ENCODE measurements at places on chromosomes 7 and 10.

GRCh38 chr7:3439333-3440030 lies 138.4 kb downstream of the SDK1 start:
- no peak for DNase-seq

DNA sequence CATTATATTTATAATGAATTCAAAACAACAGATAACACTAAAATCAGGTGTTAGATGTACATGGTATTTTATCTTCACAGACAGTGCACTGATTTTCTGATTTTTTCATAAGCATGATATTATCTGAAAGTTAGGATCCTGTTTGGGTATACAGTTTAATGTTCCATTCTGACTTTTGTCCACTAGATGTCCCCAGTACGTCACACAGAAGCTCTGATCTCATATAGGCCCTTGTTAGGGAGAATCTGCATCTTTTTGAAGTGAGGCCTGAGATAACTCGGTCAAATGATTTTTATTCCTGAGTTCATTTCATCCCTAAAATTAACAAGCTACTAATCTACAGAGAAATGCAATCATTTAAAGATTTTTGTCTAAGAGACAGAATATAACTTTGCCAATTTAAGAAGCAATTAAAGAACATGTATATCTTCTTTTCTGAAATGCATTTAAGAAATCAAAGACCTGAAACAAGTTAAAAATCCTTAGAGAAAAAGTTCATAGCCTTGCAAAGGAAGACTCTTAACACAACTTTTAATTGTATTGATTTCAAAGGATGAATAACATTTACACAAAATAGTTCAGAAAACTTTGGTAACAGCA lies 72.0 kb upstream of the TES start:
- DNase-seq, result peak; percentile 83

GRCh38 chr7:148720472-148720871 lies 21.8 kb downstream of the CUL1 start:
- DNase-seq, result no peak

DNA sequence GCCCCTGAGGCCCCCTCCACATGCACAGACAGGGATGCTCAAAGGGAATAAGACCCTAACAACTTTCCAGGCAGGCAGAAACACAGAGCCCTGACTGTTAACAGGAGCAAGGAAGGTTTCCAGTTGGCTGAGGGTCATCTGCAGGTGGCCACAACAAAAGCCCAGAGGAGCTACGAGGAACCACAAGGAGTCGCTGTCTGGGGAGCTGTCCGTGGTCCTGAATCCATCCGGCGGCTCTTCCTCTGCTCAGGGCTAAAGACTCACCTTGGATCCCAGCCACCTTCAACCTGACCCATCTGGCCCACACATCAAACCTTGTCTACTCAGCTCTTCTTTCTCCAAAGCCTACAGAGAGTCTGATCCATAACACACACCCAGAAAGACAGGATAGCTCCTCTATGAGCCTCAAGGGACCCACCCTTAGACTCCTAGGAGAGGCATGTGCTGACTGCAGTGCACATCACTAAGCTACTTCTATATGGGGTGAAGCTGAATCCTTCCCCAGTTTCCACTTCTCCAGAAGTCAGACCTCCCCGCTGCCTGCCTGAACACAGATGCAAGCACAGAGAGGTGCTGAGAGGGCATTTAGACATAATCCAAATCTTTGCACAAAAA lies 104.0 kb downstream of the SLIT1 start:
- DNase-seq, result peak; percentile 81

GRCh38 chr10:124921261-124921660 lies 20.7 kb upstream of the ZRANB1 start:
- DNase-seq, result no peak

GRCh38 chr10:22931948-22932347 lies 4.1 kb downstream of the ARMC3 start:
- no peak for DNase-seq

All from hematopoietic multipotent progenitor cell treated with erythropoietin and hydrocortisone succinate and interleukin-3 and kit ligand, for 4 days (in vitro differentiated cells).